ENCODE measurements at places on chromosomes 4 and X.

DNA sequence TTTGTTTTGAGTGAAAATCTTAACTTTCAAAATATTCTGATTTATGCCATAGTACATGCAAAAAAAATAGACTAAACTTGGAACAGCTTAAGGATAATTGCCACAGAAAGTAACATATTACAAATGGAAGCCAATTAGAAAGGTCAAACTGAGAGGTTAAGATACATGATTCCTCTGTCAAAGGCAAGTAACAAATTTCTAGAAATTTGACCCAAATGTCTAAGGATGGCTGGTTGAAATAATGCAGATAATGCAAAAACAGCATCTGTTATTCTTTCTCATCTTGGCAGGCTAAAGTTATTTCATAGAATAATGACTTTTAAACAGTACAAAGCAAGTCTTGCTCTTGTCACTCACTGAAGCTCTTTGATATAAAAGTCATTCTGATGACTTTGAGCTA, 10.5 kb downstream of the FGF5 start:
- no peak for DNase-seq

GRCh38 chrX:17414839-17415238, 39.8 kb downstream of the NHS start:
- no peak for DNase-seq

GRCh38 chr4:26124753-26125321, 196.0 kb upstream of the RBPJ start:
- DNase-seq: no peak

GRCh38 chrX:43744284-43744683, 88.2 kb downstream of the MAOA start:
- no peak for DNase-seq

- no peak for DNase-seq
Measured at GRCh38 chr4:85778632-85779131, 303.7 kb downstream of the ARHGAP24 start.

DNA sequence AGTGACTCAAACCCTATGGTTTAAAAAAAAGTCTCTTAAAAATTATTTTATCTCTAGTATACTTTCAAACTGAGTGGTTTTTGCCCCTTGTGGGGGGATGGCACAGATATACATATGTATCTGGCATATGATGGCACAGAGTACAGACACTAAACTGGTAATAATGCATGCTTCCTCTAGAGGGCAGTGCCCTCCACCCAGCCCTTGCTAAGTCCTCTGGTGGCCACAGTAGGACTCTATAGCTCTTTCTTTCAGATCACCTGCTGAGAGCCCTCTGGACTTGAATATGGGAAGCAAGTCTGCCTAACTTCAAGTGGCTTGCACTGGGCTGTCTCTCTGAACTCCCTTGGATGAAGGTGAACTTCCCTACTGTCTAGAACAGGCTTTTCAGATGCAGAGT, 66.3 kb downstream of the TSPAN7 start:
- no peak for DNase-seq

DNA sequence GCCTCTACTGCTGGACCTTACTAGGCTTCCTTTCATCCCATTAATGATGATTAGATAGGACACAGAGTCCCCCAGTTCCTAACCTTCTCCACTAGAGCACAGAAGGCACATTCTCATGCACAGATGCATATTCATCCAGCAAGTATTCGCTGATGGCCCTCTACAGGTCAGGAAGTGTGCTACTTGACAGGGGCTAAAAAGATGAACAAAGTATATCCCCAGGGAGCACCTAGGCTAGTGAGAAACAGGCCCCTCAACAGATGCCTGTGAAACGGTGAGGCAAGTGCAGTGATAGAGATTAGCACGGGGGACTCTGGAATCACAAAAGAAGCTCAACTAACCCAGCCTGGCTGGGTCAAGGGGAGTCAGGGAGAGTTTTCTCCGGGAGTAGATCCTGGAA, 95.8 kb downstream of the MGST2 start:
- no peak for DNase-seq

GRCh38 chr4:139774759-139775487, 109.3 kb downstream of the MGST2 start:
- no peak for DNase-seq

DNA sequence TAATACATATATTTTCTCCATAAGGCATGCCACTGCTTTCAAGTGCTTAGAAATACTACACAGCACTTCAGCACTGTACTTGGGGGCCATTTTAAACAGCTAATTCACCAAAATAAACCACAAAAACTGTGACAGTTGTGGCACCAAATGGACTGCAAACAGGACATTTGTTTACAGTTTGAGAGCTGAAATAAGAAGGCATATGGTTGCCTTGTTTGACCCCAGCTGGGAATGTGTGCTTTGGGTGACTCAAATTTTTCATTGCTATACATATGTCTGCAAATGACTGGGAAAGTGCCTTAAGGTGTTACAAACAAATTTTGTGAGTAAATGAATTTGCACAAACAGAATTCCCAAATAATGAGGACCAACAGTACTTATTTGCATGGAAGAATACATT, 124.2 kb downstream of the BANK1 start:
- no peak for DNase-seq

GRCh38 chrX:80511969-80512760, 91.9 kb downstream of the TENT5D start:
- no peak for DNase-seq

GRCh38 chrX:3420316-3420715, 73.9 kb upstream of the MXRA5 start:
- DNase-seq: no peak

DNA sequence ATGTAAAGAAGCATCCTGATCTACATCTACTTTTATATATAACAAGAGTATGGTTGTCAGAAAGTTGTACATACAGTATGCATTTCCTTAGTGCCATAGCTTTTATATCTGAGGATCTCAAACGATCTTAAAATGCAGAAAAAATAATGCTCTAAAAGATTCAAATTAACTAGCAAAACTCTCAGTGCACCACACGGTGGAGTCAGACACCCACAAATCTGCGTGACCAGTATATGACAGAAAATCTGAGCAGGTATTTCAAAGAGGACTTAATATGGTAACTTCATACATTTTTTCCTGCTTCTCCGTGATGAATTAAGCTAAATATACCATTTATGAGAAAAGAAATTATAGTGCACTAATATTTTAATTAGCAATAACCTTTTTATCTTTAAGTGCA, 803.0 kb downstream of the DMD start:
- no peak for DNase-seq

- no peak for DNase-seq
Measured at GRCh38 chr4:182404376-182404775, 161.2 kb downstream of the TENM3 start.

GRCh38 chrX:124426288-124427169, 80.2 kb downstream of the SH2D1A start:
- no peak for DNase-seq

GRCh38 chr4:85522277-85522676, 47.3 kb downstream of the ARHGAP24 start:
- DNase-seq: no peak

DNA sequence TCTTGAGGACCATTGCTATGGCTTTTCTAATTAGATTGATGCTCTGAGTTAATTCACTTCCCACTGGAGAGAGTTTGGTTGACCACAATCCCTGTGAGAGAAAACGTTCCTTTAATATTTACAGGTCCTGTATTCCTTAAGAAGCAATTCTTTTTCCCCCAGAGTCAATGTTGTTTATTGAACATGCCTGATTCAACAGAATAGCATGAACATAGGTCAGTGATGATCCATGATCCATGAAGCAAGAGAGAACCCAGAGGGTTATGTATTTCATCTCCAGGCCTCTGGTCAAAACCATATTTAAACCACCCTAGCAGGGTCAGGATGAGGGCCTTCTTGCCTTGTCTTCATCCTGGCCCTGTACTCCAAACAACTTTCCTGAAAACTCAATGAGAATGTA, 39.4 kb upstream of the EFHC2 start:
- DNase-seq: no peak

- peak; percentile 70 for DNase-seq
Measured at GRCh38 chr4:74114234-74114633, 15.2 kb upstream of the CXCL2 start.

DNA sequence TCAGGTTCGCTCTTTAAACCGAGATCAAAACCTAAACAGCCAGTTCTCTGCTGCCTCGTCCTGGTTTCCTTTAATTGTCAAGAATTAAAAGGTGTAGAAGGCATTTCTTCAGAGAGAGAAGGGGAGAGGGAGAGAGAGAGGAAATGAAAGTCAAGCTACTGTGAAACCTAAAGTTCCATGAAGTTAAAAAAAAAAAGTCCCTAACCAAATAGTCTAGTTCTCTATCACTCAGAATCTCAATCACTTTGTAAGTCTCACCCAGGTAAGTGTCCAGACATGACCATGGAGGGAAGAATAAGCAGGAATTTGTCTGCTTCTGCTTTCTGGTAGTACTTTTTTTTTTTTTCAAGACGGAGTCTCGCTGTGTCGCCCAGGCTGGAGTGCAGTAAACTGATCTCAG, 18.8 kb upstream of the SMIM14 start:
- DNase-seq: no peak

DNA sequence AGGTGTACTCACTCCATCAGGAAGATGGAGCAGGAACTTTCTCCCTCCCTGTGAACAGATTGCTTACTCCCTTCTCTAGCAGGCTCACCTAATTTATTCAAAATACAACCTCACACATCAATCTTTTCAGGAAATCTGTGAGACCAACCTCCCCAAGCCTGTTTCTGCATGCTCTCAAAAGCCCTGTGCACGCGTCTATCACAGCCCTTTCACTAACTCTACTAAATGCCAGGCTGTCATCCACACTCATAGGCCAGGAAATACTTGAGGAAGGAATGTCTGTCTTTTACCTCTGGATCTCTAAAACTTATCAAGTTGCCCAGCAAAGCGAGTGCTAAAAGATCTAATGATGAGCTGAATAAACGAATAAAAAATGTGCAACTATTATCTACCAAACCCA, 11.2 kb downstream of the CAMK2D start:
- DNase-seq: no peak

DNA sequence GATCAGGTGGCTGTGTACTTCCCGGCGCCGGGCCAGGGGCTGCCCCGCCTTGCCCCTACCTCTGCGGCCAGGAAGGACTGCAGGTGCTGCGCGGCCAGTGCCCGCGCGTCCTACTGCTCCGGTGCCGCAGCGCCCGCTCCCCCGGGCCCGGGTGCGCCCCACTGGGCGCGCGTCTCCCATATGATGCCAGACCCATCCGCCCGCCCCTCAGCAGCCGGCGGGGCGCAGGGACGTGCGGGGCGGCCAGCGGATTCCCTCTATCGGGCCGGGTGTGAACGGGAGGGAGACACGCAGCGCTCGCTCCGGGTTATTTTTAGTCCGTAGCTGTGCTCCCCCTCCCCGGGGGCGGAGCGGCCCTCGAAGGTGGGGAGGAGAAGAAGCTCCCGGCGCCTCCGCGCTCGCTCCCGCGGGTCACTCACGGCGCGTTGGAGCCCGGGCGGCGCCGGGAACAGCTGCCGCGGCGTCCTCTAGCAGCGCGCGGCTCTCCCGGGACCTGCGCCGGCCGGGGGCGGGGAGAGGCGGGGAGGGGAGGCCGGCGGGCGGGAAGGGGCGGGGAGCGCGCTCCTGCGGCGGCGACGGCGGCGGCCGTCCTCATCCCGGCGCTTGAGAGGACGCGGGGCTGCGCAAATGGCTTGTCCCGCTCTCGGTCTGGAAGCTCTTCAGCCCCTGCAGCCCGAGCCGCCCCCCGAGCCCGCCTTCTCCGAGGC, 103.6 kb downstream of the UCHL1 start:
- no peak for DNase-seq

- no peak for DNase-seq
Measured at GRCh38 chr4:134915355-134915754, 713.8 kb upstream of the PABPC4L start.

DNA sequence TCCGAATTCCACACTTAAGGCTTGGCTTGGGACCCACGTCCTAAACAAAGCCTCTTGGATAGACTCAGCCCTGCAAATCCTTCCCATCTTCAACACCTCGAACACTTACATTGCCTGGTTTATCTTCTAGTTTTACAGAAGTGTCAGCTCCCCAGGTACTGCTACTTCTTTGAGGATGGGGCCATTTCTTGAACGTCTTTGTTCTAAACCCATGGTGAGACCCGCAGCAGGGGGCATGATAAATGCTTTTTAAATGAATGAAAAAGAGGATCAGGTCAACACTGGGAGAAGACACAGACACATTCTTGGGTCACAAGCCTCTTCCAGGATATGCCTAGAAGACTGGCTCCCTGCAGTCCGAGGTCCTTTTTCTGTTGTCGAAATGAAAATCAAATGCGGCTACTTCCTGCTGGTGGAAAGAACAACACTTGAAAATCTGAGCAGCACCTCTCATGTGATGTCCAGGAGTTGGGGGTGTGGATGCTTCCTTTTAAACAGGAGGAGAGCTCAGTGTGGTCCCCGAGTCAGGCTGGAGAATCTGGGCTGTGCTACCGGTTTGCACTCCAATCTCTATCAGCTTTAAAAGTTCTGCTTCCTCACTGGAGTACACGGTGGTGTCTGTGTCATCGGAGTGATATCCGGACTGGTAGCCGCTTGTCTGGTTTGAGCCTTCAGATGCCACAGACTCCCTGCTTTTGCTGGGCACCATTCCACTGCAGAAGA, 45.8 kb downstream of the KDR start:
- DNase-seq: no peak

- DNase-seq: no peak
Measured at GRCh38 chr4:187893418-187893817, 102.2 kb upstream of the ZFP42 start.

GRCh38 chr4:87058356-87059073, 123.7 kb downstream of the AFF1 start:
- DNase-seq: no peak

- DNase-seq: no peak
Measured at GRCh38 chrX:101430457-101431078, 22.5 kb downstream of the HNRNPH2 start.

DNA sequence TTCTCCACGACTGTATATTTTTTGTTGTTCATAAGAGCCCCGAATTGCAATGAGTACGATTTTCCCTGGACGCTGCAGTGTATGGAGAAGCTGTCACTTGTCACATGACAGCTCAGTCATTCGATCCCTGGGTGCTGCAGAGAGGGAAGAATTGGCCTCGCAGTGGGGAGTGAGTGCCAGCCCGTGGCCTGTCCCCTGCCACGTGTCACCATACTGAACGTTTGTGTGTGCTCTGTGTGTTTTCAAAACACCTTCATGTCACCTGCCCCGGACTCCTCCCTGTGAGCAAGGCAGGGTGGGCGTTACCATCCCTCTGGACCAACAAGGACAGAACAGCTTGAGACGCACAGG, 77.9 kb downstream of the TBL1X start:
- DNase-seq: no peak

GRCh38 chrX:57929373-57929772, 19.1 kb upstream of the ZXDA start:
- DNase-seq: no peak

- no peak for DNase-seq
Measured at GRCh38 chrX:19194285-19195242, 72.3 kb upstream of the ADGRG2 start.
